ENCODE measurements at places on chromosomes 7 and 10.
A peak's percentile ranks its signal among the peaks of the same experiment; 100 is the strongest.

DNA sequence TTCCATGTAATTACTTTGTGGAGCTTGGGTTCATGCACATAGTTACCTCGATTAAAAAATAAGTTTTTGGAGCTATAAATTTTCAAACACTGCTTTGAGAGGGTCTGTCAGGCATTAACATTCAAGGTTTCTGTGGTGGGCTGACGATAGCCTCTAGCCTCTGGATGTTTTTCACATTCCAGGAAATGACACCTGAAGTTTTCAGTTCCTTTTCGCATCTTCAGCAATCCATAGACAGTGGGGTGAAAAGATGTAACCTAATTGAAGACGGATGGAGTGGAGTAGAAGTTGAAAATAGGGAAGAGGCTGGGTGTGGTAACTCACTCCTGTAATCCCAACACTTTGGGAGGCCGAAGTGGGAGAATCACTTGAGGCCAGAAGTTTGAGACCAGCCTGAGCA is 197.7 kb downstream of the AUTS2 start:
- DNase-seq = no peak

- no peak for DNase-seq
Measured at GRCh38 chr10:74118804-74119203, 31.8 kb downstream of the AP3M1 start.

DNA sequence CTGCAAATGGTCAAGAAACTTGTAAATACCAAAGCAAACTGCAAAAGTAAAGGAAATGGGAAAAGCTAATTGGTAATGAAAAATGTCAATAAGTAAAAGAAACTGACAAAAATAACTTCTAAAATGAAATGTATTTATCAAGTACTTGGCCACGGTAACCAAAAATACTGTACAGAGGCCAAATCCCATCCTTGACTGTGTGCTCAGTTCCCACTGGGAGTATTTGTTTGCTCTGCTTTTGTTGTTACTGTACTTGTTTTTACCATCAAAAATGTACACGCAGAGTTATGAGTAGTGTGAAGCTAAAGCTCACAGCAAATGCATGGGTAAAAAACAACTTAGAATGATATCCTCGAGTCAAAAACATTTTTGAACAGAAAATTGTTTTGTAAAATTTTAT is 31.1 kb downstream of the ENKUR start:
- no peak for DNase-seq

DNA sequence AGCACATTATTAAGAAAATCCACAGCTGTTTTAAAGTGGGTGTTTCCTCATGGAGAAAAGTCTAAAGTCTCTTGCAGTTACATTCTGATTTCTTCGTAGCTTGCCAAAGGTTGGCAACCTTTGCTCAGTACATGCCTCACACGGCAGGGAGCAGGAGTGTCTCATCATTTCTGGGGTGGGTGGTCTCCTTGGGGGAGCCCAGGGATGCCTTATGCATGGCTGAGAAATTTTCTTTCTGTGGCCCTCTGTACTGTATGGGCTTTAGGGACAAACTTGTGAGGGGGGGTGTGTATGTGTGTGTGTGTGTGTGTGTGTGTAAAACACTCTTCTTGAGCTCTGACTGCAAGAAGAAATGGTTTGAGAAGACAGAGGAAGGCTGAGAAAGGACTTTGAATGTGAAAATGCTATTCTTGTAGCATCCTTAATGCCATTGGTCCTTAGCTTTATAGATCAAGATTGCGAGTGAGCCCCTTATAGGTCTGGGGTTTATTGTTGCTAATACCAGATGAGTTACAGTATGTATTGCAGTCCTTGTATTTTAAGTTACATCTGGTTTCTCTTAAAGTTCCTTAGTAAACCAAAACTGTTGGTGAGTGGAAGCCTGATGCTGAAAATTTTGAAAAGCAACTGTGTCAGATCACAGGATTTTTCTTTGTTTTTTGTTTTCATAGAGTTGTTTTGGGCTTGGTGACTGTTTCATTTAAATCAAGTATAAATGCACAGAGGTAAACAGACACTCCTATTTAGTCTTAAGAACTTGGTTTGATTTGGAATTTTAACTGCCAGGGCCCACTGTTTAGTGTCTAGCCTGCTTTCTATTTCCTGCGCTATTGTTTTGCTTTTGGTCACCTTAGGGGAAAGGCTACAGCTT is 242.0 kb downstream of the BICC1 start:
- no peak for DNase-seq

DNA sequence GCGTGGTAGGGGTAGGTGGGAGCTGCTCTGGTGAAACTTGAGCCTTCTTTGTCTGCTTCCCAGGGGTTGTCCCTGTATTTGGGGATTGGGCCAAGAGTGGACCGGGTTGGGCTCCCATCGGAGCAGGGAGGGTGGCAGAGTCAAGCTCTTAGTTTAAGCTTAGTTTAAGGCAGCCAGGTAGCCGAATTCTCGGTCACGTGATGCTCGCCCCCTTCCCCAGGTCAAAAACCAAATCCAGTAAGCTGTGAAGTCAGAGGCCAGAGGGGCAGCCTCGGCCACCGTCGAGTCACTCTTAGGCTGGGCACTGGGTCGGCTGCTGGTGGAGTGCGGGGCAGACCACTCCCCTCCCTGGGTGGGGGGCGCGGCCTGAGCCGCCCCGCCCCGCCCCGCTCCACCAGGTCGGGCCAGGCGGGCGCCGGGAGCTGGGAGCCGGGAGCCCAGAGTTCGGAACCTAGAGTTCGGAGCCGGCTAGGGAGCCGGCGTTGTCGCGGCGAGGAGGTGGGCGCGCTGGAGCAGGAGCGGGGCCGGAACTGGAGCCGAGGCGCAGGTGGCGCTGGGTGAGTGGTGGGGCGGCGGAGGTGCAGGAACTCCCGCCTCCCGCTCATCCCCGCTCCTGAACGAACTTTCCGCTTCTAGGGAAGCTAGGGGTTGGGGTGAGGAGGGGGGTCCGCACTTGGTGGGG is 2.8 kb upstream of the LZTS2 start:
- peak; percentile 41 for DNase-seq

DNA sequence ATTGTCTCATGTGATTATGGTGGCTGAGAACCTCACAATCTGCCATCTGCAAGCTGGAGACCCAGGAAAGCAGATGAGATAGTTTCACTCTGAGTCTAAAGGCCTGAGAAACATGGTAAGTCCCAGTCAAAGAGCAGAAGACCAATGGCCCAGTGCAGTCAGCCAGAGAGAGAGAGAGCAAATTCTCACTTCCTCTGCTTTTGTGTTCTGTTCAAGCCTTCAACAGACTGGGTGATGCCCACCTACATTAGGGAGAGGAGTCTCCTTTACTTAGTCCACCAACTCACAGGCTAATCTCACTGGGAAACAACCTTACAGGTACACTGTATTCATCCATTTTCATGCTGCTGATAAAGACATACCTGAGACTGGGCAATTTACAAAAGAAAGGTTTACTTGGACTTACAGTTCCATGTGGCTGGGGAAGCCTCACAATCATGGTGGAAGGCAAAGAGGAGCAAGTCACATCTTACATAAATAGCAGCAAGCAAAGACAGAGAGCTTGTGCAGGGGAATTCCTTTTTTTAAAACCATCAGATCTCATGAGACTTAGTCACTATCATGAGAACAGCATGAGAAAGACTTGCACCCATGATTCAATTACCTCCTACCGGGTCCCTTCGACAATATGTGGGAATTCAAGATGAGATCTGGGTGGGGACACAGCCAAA is 4.7 kb upstream of the FRMPD2 start:
- no peak for DNase-seq

All from activated T-cell treated with anti-CD3 and anti-CD28 coated beads, Interleukin-2, amount 50 U/mL, for 48 hours (primary cell).